NCI-H510A (cell line): ENCODE measurements at places on chromosomes 6 and 20.

GRCh38 chr20:14775778-14776177 is 438.4 kb upstream of the FLRT3 start:
- DNase-seq, result no peak

GRCh38 chr6:36755435-36756348 is 58.1 kb downstream of the RAB44 start:
- DNase-seq, result no peak

DNA sequence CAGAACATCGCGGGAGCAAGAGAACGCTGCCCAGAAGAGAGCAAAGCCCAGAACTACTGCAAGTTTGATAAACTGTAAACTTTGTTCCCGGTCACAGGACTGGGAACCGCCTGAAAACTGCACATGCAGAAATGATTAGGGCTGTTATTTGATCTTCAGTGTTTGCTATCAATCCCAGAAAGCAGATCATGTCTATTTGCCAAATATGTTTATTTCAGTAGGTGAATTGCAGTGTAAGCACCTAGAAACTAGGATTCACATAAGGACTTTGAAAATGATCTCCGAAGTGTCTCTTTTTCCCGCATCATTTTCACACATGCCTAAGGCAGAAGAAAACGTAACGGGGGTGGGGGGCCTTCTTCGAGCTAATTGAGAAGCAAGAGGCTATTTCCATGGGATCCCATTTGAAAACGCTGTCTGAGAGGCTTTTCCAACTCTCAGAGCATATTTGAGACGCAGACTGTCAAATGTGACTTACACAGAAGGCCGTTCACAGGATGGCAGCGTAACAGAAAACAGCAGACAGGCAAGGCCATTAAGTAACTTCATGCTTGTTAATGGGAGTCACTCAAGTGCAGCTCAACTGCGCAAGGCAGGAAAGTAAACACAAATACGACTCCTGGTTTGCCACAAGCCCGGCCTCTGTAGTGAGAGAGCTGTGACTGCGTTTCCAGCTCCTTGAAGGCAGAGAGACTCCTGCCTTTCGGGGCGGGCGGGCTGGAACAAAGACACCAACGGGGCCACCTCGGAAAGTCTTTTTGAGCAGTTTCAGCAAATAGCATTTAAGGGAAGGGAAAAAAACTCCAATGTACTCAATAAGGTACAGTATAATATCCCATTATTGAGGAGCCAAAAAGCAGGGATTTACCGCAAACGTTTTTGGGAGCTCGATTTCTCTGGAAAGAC is 144.7 kb upstream of the ZNF217 start:
- peak; percentile 71 for DNase-seq

GRCh38 chr6:152531659-152532058 is 105.5 kb downstream of the SYNE1 start:
- DNase-seq, result no peak
